ENCODE measurements at places on chromosomes 3 and 15. TPM values are rescaled to one million over a fixed set of nuclear protein-coding genes. Genes with fewer than 3 reads are reported as not detected.

- DNase-seq: no peak
These were observed 121.1 kb downstream of the ROBO2 start for GRCh38 chr3:77160931-77161497.

The GOLGA8R gene
- total RNA-seq: 0.08 TPM

DNA sequence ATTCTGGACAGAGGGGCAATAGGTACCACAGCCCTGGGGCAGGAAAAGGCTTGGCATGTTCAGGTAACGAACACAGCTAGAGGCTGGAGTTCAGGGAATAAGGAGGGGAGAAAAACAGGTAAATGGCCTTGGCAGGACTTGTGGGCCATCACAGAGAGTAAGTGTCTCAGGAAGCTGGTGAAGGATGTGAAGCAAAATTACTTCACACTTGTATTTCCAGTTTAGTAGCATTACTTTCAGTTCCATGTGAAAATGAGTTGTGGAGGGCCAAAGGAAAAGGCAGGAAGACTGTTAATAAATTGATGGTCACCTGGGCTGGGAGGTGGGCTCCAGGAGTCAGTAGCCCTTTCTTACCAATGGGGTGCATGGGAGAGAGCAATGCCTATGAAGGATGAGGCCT lies 25.6 kb downstream of the TRIM42 start:
- no peak for DNase-seq

DNA sequence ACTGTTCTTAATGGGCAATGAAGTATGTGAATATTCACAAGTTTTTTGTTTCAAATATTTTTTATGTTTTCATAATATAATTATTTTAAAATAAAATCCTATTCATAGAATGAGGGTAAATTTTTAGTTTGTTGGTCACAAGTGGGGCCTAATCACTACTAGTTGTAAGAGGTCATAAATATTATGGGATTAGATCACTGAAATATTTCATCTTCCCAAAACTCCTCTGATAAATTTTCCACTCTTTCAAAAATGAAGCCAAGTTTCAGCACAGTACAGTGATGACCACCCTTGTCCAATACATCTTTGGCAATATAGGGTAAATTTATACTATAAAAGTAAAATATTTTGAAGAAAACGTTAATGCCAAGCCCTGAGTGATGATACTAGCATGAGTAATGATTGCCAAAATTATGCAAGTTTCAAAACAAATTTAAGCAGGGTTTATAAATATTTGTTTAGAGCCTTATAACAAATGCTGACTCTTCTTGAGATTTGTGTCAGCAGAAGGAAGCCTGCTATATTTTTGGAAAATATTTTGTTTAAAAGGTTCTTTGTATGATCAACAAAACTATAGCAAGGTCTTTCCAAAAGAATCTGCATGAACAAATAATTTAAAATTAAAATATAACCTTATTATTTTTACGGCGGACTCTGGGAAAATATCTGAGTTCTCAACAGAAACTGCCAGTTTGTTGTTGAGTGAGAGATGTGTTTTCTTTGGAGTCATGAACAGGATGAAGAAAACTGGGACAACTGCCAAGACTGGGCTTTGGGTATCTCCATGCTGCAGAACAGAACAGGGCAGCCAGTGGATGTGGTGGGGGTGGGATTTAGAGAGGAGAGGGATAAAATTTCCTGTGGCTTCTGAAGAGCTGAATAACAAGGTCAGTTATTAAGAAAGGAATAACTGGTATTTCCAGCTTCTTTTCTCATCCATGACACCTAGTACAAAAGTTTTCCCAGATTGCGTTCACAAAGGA lies 17.9 kb upstream of the TM4SF1 start:
- no peak for DNase-seq

- no peak for DNase-seq
These were observed 168.3 kb downstream of the C3orf38 start for GRCh38 chr3:88318067-88318466.

The GOLGA6A gene
- total RNA-seq: not detected

DNA sequence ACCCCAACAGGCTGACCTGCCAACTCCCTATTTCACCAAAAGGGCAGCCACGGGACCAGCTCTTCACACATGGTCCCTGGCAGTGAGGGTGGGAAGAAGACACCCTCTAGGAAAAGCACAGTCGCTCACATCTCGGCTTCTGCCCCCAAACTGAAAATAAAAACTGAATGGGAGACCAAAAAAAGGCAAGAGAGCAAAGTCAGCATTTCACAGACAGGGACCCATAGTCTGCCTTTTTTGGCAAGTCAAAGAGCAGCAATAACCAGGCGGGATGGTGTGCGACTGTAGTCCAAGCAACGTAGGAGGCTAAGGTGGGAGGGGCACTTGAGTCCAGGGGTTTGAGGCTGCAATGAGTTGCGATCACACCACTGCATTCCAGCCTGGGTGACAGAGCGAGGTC lies 154.1 kb downstream of the ADAMTS17 start:
- DNase-seq: no peak

DNA sequence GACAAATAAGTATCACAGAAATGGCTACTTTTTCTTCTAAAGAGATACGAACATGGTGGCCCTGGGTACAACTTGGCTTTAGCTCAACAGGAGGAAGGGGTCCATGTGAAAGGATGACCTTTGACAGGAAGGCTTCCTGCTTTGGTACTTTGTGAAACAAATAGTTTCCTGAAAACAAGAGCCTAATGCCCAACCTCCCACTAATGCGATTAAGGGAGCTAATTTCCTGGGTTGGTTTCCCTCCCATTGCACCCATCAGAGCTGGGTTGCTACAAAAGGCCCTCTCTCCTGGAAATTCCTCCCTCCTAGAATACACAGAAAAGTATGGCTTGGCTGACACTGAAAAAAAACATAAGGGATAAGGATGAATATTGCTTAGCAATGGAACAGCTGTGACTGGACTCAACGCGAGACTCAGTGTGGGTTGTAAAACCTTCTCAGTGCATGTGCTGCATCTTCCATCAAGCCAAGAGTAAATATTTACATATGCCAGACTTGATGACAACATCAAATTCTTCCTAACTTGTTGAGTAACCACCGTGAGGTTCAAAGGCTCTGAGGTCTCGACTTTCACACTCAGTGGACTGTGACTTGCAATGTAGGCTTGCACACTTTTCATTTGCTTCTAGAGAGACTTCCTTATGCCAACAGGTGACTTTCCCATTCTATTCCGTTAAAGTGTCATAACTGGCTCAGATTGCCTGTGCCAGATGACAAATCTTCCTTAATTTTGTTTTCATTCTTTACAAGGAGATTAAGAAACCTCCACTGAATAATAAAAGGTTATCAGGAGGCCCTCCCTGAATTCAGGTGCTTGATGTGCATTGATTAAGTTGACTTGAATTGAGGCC lies 60.1 kb downstream of the ADAMTS9 start:
- no peak for DNase-seq

GRCh38 chr3:71942432-71943187 lies 157.7 kb upstream of the PROK2 start:
- DNase-seq: no peak

The STRC gene
- total RNA-seq: 0.27 TPM

The ZIC4 gene
- total RNA-seq: 0.13 TPM

- DNase-seq: peak; percentile 61
These were observed 239.3 kb upstream of the ZNF717 start for GRCh38 chr3:76024640-76025039.

The A4GNT gene
- total RNA-seq: not detected

The CLDN16 gene
- not detected for total RNA-seq

GRCh38 chr3:50502584-50503423 lies 630 bp downstream of the CACNA2D2 start:
- DNase-seq: no peak

DNA sequence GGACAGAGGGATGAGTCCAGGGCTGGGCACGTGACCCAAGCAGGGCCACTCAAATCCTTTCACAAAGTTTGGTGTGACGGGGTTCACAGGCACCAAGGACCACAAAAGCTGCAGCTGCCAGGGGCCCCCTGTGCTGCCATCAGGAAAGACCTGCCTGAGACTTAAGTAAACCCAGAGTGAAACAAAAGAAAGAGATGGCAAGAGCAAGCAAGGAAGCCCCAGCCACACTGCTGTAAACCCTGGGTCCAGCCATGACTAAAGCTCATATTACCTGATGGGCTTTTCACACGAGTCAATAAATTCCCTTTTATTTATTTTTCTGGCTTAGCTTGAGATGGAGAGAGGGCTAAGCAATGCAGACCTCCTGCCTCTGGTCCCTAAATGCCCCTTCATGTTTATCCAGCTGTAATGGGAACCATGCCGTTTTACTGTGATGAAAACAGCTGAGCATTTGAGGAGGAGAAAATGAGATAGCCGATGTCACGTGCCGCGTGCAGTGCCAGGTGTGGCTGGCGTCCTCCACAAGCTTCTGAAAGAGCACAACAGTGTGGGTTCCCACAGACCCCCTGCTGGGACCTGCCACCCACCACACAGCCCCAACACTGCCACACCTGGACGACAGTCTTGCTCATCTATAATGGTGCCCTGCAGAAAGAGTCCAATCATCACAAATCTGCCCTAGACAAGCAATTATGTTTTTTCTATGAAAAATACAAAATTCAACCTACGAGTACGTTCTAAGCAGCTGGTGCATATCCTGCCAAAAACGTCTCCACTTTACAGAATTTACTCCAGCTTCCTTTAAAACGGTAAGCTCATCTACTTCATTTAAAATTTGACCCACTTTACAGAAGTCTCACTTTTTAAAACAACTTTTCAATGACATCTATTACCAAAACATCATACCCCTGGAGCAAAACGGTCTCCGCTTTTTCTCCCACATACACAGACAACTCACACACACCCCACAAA lies 34.2 kb downstream of the ADAMTS17 start:
- DNase-seq: no peak

- no peak for DNase-seq
These were observed 1.4 kb upstream of the FOXB1 start for GRCh38 chr15:60002528-60003218.

The MST1 gene
- 4.3 TPM for total RNA-seq

- no peak for DNase-seq
These were observed 969.4 kb downstream of the PLOD2 start for GRCh38 chr3:145191543-145191942.

- no peak for DNase-seq
These were observed 18.2 kb upstream of the AMOTL2 start for GRCh38 chr3:134392336-134392983.

The PTX3 gene
- total RNA-seq: not detected

The CHRD gene
- 2.8 TPM for total RNA-seq

GRCh38 chr3:72593881-72594397 lies 254.3 kb downstream of the SHQ1 start:
- no peak for DNase-seq

The CPLX3 gene
- total RNA-seq: not detected

GRCh38 chr3:76429581-76430177 lies 610.2 kb upstream of the ROBO2 start:
- no peak for DNase-seq
